ENCODE measurements at places on chromosomes 16 and 17. TPM values are rescaled to one million over a fixed set of nuclear protein-coding genes. Genes with fewer than 3 reads are reported as not detected.

SLC5A11 gene
- 0.66 TPM for total RNA-seq

TP53TG3 gene
- 0.57 TPM for total RNA-seq

ZP2 gene
- total RNA-seq: not detected

MFAP4 gene
- not detected for total RNA-seq

ERN2 gene
- total RNA-seq: not detected
